Common myeloid progenitor, CD34-positive (primary cell): ENCODE measurements at places on chromosomes 13 and 19.

DNA sequence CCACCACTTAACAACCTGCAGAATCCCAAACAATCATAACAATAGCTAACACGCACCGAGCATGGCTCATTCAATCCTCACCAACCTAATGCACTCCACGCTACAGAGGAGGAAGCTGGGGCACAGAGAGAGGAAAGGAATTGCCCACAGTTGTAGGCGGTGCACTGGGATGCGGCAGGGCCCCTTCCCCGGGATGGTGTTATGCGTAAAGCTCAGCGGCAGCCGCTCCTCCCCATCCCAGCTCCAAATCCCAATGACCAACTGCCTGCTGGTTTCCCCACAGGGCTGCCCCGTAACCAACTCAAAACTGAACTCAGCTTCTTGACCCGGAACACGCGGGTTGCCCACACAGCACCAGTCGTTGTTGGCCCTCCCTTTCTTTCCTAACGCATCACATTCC is 42.2 kb downstream of the SERP2 start:
- no peak for DNase-seq
- no peak overlapping the region for H3K4me3 ChIP-seq
- H3K27me3 ChIP-seq: no peaks in the 10 kb centered on the region
- peak overlapping the region; percentile 38 for H3K27ac ChIP-seq

DNA sequence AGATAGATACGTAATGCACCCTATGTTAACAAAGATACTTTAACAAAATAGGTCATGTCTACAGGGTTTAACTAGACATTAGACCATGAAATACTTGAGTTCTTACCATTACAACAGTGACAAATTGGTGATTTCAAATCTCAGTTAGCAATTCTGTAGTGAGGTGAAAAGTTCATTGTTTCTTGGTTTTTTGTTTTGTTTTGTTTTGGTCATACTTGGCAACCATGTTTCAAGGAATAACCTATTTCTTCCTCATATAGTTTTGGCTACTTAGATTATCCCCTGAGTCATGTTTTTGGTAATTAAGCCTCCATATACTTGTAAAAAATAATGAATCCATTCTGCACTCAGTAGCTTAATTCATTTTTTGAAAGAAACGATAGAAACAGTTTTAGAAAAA is 1200.4 kb downstream of the DIAPH3 start:
- DNase-seq: no peak
- no peak overlapping the region for H3K4me3 ChIP-seq
- no peaks in the 10 kb centered on the region for H3K36me3 ChIP-seq
- no peaks in the 10 kb centered on the region for H3K4me1 ChIP-seq
- H3K27ac ChIP-seq: no peak overlapping the region

DNA sequence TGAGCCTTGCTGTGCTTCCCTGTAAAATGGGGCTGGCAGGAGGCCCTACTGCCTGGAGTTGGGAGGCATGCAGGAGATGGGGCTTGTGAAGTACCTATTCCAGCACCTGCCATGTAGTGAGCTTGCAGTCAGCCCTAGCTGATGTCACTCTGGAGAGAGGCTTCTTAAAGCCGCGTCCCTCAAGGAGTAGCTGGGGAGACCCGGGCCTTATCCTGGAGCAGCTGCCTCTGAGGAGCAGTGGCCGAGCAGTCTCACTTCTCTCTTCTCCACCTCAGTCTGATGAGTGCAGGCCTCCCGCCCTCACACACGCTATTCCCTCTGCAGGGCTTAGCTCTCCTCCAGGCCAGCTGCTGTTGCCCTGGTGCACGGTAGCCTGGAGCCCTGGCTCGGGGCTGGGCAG is 18.0 kb downstream of the CLASRP start:
- peaks cover 21% of the 10 kb centered on the region for H3K36me3 ChIP-seq
- no peak for DNase-seq
- H3K27me3 ChIP-seq: no peaks in the 10 kb centered on the region
- no peak overlapping the region for H3K4me3 ChIP-seq
- no peak overlapping the region for H3K27ac ChIP-seq

- peaks cover 15% of the 10 kb centered on the region for H3K36me3 ChIP-seq
- H3K4me1 ChIP-seq: no peaks in the 10 kb centered on the region
- no peak for DNase-seq
- no peak overlapping the region for H3K27ac ChIP-seq
- peaks cover 18% of the 10 kb centered on the region for H3K27me3 ChIP-seq
Measured at GRCh38 chr19:995051-995827, 5.0 kb upstream of the GRIN3B start.

DNA sequence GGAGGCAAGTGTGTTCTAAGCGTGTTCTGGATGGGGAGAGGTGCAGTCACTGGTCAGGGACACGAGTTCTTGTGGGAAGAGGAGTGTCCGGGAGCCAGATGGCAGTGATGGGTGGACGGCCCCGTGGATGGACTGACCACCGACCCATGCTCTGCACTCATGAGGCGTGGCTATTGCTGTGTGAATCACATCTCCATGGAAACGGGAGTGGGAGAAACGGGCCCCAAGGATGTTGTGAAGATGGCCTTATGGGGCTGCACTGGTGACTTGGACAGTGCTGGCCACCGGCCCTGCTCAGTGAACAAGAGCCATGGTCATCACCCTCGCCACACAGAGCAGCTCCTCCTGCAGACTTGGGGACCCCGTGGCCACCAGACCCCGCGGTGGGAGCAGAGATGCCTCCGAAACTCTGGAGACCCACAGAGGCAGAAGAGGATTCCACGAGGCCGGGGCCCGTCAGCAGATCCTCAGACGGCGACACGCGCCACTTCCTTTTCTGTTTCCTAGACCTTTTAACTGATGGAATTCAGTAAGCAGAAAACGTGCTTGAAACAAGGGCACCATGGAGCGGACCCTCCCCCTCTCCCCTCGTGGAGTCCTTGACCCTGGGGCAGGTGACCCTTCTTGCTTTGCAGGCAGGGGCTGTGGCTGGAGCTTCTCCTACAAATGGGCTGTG is 47.5 kb downstream of the GAS6 start:
- H3K4me3 ChIP-seq: peak overlapping the region; percentile 69
- no peak for DNase-seq
- peaks cover 15% of the 10 kb centered on the region for H3K4me1 ChIP-seq

- no peak for DNase-seq
- H3K36me3 ChIP-seq: peaks cover 63% of the 10 kb centered on the region
- H3K4me3 ChIP-seq: no peak overlapping the region
Measured at GRCh38 chr13:100659578-100659977, 15.0 kb downstream of the TMTC4 start.

DNA sequence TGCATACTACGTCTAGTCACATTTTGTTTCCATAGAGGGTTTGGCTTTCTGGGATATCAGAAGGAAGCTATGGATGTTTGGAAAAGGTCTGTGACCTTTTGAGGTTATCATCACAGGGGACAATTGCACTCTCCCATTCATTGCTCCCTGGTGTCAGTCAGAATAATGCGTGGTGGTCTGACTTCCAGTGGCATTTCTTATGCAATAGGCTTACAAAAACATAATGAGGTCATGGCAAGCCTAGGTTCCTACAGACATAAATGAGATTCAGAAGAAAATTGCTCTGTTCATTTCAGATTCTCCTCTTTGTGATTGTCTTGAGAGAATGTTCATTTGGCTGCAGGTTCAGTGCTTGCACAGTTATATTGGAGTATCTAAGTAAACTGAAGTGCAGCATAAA is 54.6 kb downstream of the ARHGAP35 start:
- H3K27me3 ChIP-seq: no peaks in the 10 kb centered on the region
- H3K4me3 ChIP-seq: no peak overlapping the region
- peaks cover 10% of the 10 kb centered on the region for H3K4me1 ChIP-seq
- H3K27ac ChIP-seq: no peak overlapping the region
- peaks cover 21% of the 10 kb centered on the region for H3K36me3 ChIP-seq

- no peak overlapping the region for H3K27ac ChIP-seq
- no peaks in the 10 kb centered on the region for H3K36me3 ChIP-seq
- DNase-seq: no peak
- no peak overlapping the region for H3K4me3 ChIP-seq
- no peaks in the 10 kb centered on the region for H3K4me1 ChIP-seq
- H3K27me3 ChIP-seq: no peaks in the 10 kb centered on the region
Measured at GRCh38 chr13:107296804-107297203, 728.9 kb upstream of the ARGLU1 start.
